ENCODE measurements at places on chromosomes 11 and 22.

DNA sequence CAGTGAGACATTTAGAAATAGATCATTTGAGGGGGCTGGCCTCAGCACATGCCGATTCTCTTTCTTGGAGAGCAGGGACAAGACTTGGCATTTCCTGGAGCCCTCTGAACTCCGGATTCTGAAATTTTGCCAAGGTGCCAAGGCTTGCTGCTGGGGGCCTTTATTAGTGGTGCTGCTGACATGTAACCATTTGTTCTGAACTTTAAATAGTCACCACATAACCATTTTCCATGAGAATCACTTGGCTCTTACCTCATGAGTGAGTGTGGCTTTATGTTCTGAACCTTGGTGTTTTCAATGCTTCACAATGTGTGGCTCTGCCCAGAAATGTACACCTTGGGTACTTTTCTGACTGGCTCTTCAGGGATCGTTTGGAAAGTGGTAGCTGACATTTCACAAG lies 33.3 kb downstream of the SYT13 start:
- DNase-seq: no peak

DNA sequence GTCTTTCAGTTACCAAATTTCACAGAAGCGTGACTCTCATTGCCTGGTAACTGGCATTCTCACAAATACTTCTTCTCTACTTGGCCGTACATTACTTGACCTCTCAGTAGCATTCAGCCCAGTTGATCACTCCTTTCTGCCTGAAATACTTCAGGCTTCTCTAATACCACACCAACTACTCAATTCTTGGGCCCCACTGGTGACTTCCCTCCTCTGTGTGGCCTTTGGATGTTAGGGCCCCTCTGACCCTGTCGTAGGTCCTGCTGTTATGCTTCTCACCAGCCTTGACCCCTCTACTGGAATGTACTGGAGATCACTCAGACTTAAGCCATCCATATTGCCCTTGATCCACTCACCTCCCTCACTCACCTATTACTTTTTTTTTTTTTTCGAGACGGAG lies 2.2 kb upstream of the EFCAB6 start:
- no peak for DNase-seq

DNA sequence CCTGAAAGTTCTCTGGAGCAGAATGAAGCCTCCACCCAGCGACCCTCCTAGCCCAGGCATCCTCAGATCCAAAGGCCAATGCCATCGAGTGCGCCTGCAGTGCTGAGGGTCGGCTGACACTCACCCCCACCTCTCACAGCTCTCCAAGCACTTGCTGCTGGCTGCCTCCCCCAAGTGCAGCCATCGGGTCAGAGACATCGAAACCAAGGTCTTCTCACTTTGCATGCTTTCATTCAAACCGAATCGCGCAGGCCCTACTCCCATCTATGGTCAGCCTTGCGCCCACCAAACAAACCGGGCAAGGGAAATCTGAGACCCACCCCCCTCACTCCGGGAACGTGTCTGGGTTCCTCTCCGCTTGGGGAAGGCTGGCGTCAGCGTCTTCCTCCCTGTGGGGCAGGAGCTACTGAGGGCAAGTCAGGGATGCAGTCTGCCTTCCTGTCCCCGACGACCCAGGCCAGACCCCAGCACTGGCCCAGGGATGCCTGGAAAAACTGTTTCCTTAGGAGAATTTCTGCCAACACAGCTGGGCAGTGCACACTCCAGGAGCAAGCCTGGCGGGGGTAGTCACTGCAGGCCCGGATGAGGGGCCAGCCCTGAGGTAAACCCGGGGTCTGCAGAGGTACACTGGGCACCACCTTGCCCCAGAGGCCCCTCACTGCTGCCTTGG lies 7.0 kb downstream of the WNT7B start:
- DNase-seq: no peak

DNA sequence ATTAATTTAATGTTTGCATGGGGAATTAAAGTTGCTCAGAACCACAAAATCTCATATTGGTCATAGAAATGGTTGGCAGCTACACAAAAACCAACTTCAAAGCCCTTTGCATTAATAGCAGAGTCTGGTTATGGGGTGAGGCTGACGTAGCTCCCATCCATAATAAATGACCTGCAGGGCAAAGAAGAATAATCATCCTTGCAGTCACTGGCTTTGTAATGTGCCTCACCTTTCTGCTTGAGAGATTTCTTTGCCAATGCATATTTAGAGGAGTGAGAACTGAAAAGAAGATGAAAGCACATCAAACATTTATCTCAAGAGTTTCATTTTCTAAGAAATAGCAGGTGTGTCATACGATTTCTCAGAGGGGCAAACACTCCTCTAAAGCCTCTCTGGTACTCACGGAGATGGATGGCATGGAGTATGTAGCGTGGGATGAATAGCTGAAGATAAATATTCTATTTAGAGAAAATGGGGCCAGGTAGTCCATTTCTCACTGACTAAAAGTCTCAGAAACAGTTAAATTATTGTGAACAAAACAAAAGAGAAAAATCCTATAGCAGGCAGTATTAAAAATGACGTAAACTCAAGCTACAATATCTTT lies 1491.9 kb downstream of the FAM181B start:
- DNase-seq: no peak

DNA sequence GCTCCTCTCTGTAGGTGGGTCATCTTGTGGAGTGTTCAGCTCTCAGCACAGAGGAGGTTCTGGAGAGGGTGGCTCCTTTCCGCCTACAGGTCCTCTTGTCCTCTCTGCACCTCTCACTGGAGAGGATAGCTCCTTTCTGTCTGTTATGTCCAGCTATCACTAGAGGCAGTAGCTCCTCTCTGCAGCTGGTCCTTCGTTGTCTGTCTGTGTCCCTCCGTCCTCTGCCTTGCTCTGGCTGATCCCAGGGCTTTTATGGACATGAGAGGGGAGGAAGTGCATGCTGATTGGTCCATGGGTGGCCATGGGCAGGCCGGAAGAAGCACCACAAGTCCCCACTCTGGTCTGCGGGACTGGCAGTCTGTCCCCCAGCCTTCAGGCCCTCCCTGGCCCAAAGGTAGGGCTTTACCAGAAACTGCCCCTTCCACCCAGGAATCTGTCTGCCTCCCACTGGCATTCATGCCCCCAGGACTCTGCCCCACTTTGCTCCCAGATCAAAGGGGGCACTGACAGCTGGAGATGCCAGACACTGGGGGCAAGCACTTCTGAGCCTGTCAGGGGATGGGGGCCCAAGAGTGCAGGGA lies 38.6 kb upstream of the CALCB start:
- DNase-seq: no peak

DNA sequence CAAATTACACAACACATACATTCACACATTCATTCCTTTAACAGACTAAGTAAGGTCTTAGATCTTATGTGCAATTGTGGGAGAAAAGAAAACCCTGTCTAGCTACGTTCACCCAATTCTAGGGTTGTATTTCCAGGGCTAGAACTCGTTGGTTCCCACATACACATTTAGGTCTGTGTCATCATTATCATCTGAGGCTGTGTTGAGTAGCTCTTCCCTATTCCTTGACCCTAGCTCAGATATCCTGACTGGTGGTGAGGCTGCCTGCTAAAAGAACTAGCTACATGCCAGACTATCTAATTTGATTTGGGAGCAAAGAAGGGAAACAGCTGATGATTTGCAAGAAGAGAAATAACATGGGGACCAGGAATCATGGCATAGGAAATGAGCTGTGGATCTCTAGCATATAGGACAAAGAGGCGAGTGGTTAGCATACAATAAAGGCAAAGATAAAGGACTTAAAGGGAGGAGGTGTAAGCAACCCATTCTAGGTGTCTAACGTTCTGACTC lies 27.5 kb upstream of the OR10G7 start:
- no peak for DNase-seq

DNA sequence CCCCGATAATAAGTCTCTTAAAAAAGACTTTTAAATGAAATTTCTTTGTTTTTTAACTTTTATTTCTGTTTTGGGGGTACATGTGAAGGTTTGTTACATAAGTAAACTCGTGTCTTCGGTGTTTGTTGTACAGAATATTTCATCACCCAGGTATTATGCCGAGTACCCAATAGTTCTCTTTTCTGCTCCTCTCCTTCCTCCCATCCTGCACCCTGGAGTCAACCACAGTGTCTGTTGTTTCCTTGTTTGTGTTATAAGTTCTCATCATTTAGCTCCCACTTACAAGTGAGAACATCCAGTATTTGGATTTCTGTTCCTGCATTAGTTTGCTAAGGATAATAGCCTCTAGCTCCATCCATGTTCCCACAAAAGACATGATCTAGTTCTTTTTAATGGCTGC lies 1.6 kb upstream of the GSTP1 start:
- no peak for DNase-seq
